ENCODE measurements at places on chromosomes 2 and 18.

DNA sequence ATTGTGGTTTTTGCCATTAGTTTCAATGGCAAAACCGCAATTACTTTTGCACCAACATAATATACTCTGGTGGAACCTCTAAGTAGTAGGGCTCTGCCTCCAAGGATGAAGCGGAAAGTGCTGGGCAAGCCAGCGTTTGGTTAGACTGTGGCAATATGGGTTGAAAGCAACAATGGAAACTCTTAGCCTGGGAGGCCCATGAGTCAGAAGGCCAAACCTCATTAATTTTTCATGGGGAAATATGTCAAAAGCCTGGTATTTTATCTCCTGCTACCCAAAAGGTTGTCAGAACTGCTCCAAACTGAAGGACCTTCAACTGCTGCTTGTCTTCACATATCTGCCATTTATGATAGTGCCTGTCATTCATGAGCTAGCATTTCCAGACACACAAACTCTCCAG, 179.1 kb upstream of the CYP26B1 start:
- DNase-seq, result no peak

DNA sequence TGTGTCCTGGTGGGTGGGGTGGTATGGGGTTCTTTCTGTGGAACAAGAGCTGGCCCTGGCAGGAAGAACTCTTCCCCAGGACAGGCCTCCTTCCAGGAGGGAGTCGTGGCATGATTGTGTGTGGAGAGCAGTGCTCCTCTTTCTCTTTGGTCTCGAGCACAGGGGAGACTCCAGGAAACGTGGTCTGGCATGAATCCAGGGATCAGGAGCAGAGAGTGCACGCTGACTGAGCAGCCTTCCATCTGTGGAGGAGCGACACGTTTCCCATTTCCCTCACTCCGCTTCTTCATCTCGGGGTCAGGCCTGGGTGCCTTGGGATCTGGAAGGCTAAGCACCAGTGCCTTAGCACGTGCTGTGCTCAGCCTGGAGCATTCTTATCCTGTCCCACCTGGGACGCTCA, 132.0 kb upstream of the HDAC4 start:
- DNase-seq, result no peak

- DNase-seq, result no peak
Observed at GRCh38 chr2:216090369-216090786, 8.7 kb downstream of the TMEM169 start.

- no peak for DNase-seq
Observed at GRCh38 chr2:54531558-54531957, 75.4 kb downstream of the SPTBN1 start.

DNA sequence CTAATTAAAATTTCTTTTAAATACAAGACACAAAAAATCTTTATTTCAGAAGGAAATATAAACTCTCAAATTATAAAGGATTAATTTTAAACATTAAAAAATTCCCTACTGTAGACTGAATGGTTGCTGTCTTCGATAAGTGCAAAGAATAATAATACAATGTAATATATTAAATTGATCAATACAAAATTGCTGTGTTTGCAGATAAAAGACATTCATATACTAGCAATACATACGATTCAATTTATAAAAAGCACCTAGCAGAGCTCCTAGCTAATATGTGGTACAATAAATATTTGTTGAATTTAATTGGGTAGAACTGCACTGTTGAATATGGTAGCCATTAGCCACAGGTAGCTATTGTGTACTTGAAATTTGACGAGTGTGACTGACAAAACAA, 6.6 kb downstream of the ZSWIM2 start:
- no peak for DNase-seq

- DNase-seq, result no peak
Observed at GRCh38 chr2:149716687-149717086, 129.1 kb upstream of the MMADHC start.

GRCh38 chr2:19073522-19073921, 284.9 kb downstream of the OSR1 start:
- peak; percentile 62 for DNase-seq

GRCh38 chr2:215598376-215598975, 162.6 kb upstream of the FN1 start:
- DNase-seq, result peak; percentile 47

DNA sequence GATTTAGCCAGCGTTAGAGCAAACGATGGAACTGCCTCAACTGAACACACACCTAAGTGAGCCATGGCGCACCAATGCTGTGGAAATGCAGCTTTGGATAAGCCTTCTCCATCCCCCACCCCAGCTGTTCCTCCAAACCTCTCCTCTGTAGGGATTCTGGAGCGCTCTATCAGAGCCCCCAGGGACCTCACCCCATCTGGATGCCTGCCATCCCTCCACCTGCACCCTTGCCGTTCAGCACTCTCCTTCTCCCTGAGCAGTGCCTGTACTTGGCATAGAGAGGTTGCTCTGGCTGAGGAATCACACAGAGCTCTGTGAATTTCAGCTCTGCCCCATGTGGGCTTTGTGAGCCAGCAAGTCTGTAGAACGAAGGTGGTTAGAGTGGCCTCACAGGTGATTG, 42.8 kb upstream of the INHBB start:
- no peak for DNase-seq

DNA sequence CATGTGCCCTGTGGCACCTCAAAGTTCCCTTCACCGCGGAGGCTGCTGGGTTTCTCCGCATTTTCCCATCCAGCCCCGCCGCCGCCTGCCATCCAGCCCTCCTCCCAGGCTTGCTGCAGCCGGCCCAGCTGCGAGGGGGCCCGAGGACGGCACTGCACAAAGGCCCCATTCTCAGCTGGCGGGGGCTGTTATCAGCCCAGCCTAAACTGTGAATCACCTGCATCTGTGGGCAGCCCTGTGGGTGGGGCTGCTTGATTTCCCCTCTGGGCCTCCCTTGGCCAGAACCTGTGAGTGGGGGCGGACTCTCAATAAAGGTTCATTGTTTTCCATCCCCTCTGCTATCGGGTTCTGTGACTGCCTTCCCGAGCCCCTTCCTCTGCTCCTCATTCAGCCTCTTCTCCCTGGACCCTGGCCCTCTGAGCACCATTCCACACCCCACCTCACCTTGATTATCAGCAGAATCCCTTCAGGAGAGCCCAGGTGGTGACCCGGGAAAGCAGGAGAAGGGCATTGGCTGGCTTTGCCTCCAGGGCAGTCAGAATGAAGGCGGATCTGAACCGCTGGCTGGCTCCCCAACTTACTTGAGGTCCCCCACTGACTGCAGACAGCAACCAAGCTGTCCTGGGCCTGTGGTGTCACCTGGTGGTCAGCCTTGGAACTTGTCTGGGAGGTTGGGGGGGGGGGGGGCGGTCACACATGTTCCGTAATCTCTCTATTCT, 204.5 kb downstream of the ZFP36L2 start:
- no peak for DNase-seq

DNA sequence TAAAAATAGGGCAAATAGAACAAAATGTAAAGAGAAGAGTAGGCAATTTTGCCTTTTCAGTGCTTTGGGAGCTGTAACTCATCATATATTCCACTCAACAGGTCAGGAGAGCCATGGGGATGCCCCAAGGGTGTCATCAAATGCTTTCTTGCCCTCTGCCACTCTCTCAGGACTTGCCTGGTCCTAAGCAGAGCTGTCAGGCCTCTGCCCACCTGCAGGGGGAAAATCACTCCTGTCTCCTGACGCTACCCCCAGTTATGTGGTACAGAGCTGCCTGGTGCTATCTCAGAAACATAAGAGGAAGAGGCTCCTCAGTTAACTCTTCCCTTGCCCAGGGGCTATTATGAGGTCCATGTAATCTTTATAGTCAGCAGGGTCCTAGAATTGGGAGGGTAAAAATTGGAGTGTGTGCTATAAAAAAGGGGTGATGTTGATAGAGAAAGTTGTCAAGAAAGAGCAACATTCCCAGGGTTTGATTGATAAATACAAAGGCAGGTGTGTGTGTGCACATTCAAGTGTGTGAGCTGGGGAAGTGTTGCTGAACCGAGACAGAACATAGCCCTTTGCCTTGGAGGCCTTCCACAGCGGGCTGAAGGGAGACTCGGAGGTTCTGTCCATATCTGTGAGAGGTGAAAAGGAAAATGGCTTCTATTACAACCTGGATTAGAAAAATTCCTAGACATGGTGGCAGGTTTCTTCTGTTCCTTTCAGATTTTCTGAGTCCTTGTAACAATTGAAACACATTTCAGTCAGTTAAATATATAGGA, 25.4 kb downstream of the PTPRM start:
- no peak for DNase-seq

DNA sequence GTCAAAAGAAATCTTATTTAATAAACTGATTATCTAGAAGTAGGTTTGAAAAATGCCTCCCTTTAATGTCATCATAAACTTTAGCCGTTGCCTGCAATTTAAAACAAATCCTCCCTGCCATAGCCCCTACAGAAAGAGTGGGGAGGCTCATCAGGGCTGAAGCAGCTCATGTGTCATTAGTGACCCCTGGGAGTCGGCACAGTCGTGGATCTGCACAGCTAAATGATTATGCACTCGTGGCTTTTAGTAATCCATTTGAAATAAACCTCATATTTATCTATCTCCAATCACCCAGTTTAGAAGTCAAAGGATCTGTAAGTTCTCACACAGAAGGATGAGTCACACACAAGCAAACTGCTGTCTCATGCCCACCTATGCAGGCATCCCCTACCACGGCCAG, 277.3 kb downstream of the SS18 start:
- no peak for DNase-seq

- DNase-seq, result peak; percentile 53
Observed at GRCh38 chr2:7007846-7008741, 90.9 kb downstream of the RNF144A start.

GRCh38 chr18:74507097-74507881, 11.1 kb downstream of the CNDP2 start:
- DNase-seq, result no peak

- no peak for DNase-seq
Observed at GRCh38 chr18:74631623-74632350, 34.1 kb downstream of the ZNF407 start.

DNA sequence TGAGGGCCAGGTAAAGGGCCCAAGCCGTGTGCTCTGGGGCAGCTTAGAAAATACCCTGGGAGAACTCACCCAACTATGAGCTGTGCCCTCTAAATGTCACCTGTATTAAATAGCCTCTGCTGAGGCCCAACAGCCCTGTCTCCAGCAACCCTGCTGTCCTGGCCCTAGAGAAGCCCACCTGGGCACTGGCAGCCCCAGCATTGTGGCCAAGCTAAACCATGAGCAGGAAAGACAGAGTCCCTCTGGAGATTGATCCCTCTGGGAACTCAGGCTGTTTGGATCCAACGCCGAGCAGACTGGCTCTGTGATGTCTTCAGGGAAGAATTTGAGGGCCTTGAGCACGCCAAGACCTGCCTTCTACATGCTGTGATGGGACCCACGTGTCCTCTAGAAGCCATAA, 126.5 kb downstream of the TTC32 start:
- no peak for DNase-seq

DNA sequence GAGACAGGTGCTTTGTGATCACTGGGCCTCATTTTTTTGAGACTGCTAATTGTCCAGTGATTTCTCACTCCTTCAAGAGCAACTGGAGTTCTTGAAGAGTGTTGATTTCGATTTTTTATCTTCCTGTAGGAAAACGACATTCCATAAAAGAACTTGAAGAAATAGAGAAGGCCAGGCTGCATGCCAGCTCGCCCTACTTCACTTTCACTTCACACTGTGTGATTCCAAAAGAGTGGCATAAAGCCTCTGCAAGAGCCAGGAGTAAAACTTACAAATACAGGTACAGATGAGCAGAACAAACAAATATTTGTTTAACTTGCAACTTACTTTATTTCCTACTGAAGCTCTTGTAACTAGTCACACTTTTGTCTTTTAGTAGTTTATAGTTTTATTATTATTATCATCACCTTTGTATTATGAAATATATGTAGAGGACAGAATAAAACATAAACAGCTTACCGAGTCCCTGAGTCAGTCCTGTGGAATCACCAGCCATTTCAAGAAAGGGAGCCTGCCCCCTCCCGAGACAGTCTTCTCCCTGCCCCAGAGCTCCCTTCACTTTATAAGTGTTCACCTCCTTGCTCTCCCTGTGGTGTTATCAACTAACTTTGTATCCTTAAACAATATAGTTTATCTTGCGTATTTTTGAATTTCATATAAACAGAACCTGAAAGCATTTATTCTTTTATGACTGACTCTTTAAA, 8.7 kb downstream of the FAM228A start:
- DNase-seq, result no peak

- no peak for DNase-seq
Observed at GRCh38 chr18:37476182-37476581, 89.4 kb downstream of the CELF4 start.

GRCh38 chr2:142321706-142322280, 191.0 kb upstream of the LRP1B start:
- no peak for DNase-seq

DNA sequence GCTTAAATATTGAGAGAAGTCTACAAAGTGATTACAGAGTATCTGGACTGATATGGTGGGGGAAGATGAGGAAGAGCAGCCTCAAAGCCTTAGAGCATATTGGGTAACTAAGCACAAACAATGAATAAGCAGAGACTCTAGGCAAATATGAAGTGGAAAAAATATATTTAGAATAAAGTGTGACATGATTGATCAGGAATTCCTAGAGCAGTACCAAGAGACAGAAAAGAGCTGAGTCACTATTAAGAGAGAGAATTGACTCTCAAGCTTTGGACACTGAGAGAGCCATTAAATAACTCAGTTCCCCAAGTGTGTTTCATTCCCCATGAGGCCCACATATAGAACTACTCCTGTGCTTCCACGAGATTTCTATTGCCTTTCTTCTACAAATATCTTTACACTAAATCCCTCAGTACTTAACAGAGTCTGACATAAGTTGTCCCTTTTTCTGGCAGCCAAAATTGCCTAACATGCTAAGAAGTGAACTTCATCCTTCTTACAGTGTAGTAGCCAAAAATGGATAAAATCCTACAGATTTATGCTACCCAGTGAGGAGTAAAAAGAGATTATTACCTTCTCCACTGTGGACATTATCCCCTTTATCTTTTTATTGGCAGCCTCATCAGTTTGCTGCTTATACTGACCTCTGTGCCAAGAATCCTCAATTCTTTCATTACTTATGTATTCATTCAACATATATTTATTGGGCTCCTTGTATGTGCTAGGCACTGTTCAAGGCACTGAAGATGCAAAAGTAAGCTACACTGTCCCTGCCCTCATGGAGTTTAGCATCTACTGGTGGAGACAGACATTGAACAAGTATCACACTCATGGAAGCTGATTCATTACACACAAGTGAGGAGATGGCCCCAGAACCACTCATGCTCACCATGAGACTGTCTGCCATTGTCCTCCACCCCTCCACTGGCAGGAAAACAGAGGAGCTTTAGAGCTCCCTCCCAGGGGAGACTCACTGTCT, 45.4 kb downstream of the SLC40A1 start:
- DNase-seq, result no peak

DNA sequence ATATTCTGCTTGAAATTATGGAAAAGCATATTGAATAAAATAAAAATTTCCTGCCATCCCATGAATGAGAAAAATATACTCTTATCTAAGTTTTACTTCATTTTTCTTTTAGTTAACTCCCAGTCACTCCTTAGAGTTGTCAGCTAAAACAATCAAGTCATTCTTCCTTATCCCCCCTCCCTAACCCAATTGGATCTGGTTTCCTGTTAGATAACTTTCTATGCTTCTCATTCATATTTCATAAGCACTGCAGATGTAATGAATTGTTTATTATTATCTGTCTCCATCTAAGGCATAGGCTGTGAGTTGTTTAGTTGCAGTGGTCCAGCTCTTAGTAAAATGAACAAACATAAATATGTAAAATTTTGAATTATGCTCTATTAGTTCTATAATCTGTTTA, 244.0 kb upstream of the GCFC2 start:
- DNase-seq, result no peak
